SK-N-DZ (cell line): ENCODE measurements at places on chromosomes 1 and 21.

DNA sequence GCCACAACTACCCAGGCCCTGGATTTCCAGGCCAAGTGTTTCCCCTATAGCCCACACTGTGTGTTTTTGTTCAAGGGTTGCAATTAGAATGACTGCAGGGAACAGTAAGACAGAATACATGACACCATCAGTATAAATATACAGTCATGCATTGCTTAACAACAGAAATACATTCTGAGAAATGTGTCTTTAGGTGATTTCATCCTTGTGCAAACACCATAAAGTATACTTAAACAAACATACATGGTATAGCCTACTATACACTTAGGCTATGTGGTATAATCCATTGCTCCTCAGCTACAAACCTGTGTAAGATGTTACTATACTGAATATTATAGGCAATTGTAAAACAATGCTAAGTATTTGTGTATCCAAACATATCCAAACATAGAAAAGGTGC, 7.5 kb upstream of the SLC44A5 start:
- DNase-seq = no peak

DNA sequence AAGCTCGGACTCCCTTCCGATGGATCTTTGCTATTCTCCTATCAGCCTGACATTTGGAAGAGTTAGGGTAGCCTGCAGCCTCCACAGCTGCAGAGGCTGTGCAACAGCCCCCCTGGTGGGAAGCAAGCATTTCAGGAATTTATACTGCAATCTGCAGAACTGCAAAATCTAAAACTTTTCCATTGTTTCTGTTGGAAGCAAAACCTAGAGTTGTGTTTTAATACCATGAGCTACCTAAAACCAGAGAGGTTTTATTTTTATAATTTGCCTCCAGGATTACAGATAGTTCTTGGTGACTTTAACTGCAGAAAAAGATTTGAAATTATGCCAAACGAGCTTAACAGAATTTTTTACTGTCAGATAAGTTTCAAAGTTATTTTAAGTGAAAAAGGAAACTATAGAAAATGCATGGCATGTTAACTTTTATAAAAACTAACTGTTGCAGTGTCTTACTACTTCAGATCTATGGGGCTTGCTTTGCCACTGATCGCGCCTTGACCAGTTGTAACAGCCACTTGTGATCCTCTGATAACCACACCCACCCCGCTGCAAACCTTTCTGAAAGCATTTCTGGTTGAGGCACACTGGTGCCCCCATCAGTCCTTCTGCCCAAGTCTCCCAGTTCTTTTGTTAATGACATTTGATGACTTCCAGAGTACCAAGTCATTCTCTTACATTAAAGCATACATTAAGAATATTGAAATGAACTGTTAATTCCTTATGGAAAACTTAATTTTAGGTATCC, 64.8 kb downstream of the PRDM2 start:
- no peak for DNase-seq

GRCh38 chr1:193519922-193520321, 333.5 kb upstream of the B3GALT2 start:
- DNase-seq = no peak

DNA sequence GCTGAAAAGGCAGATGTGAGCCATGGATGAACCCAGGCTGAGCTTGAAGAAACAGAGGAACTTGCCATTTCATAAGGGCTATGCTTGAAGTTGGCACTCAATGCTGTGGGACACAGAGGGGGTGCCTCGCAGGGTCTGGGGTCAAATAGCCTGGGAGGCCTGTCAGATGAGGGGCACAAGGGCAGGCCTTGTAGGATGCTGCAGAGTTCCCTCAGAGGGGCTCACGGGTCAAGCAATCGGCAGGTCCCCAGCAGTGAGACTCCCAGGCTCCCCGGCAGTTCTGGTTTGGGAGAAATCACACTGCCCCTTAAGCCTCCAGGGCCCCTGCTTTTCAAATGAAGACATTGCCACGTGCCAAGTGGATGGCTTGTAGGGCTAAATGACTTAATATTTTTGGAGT, 116.7 kb upstream of the GRIK3 start:
- no peak for DNase-seq

- no peak for DNase-seq
These were observed 392.5 kb upstream of the PTBP2 start for GRCh38 chr1:96329121-96329520.

- DNase-seq = no peak
These were observed 8.0 kb downstream of the SMAP2 start for GRCh38 chr1:40381268-40382107.

- DNase-seq = no peak
These were observed 38.9 kb downstream of the NOS1AP start for GRCh38 chr1:162108426-162108825.

GRCh38 chr1:112079446-112079845, 90.0 kb upstream of the KCND3 start:
- DNase-seq = no peak

- DNase-seq = peak; percentile 91
These were observed 11.9 kb downstream of the KIF21B start for GRCh38 chr1:201011616-201012015.

DNA sequence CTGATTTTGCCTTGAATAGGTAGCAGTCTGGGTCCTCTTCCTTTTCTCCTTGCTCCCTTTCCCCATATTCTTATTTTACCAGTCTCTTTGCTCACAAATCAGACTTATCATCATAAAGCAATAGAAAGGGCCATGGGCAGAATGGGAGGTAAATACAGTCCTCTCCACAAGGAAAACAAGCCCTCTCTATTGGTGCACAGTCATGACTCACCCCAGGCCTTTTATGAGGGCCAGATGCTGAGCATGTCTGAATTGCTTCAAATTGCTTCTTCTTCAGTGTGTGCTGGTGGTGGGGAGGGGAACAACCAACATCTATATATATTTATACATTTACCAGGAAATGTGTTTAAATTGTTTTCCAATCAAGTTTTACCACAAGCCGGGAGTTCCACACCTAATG, 75.2 kb downstream of the GFI1 start:
- DNase-seq = no peak

DNA sequence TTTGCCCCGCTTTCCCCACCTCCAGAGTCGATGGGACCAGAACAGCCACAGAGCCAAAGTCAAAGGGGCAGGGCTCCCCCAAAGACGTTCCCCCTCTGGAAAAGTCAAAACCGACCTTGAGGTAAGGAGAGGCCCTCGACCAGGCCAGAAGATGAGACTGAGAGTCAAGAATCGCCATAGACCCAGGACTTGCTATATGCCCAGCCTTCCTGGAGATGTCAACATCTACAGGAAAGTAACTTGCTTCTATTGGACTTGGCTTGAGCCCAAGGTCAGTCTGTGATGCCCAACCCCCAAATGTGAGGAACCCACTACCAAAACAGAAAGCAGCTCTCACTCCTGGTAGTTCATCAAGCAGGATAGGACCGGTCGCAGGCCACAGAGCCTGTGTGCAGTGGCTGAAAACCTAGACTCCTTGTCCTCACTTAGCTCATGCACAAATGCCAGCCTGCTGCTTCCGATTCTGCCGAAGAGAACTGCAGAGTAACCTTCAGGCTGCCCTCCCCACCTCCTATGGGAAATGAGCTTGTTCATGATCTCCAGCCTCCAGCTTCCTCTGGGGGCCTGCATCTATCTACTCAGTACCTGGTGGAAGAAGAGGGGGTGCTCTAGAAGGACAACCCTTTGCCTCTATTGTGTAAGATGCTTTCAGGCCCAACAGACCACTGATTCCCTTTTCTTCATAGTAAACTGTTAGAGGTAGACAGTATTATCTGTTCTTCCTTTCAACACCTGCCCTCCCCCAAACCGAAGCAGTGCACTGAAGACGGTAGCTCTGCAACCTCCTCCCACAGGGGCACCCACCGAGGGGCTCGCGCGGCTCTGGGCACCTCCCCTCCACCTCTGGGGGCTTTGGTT, 1.4 kb downstream of the ACOT7 start:
- DNase-seq = no peak

GRCh38 chr1:60290393-60290792, 216.8 kb upstream of the C1orf87 start:
- no peak for DNase-seq

GRCh38 chr21:25571726-25572121, 35.6 kb downstream of the MRPL39 start:
- no peak for DNase-seq

DNA sequence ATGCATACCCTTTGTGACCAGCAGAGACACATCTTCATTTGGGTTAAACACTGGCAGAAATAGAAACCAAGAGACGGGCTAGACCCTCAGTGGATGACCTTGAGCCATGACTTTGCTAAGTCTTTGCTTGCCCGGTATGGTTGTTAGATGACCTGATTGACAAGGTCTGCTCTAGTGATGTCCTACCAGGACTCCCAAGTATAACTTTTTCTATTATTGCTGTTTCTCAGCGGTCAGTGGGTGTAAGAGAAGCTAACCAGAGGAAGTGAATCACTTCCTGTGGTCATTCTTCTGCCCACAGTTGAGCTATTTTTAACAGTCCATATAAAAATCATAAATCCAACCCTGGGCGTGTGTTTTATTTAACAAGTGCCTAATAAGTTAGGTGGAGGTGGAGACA, 126.2 kb upstream of the ETS2 start:
- no peak for DNase-seq

DNA sequence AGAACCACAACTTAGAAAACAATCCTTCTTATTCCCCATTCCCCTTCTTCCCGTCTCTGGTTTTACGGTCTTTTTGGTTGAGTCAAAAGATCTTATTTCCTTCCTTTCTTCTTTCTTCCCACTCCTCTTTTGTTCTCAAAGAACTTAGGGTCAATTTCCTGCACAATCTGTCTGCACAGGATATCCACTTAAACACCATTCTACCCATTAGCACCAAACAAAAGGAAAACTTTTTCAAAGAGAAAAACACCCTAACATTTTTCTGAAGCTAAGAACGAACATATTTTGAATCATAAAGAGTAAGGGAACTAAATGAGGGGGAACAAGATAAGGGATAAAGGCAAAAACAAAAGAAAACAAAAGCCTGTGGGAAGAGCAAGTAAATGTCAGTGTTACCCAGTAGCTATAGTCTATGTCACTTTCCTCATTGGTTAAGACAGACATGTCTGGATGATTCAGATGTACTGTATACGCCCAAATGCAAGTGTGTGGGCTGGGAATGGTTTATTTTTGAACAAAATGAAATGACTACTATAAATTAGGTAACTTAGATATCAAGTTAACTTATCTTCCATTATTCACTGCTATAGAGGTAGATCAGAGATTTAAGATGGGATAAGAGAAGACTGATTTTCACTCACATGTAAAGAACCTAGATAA, 59.9 kb downstream of the TOR3A start:
- no peak for DNase-seq

DNA sequence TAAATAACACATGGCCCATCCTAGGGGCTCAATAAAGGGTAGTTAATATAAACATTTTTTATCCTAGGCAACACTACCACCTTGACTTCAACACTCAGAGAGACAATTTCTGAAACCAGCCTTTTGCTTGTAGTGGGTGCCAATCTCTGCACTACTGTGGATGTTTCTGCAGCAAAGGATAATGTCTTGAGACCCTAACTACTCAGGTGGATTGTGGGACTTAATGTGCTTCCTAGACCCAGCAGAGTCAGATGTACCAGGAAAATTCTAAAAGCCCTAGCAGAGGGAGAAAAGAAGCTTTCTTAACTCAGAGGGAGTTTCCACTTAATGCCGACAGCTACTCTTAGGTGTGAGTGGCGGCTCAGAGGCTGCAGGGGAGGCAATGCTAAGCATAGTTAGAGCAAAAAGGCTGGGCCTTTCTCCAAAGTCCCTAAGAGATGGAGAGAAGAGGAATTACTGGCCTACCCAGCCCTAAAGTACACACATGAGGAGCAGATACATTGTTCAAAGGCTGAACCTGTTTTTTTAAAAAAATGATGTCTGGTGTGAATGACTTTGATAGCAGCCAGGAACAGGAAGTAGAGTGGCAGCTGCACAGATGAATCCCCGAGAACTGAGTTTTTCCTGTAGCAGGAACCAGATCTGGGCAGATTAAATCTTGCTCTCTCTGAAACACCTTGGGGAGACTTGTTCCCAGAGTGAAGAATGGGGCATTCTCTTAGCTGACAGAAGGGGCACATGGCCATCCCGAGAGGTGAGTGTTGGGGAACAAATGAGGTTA, 33.5 kb upstream of the ABCD3 start:
- peak; percentile 27 for DNase-seq

- no peak for DNase-seq
These were observed 88.0 kb upstream of the IFFO2 start for GRCh38 chr1:19044471-19044870.

- no peak for DNase-seq
These were observed 360.2 kb downstream of the VAV3 start for GRCh38 chr1:107604825-107605224.

DNA sequence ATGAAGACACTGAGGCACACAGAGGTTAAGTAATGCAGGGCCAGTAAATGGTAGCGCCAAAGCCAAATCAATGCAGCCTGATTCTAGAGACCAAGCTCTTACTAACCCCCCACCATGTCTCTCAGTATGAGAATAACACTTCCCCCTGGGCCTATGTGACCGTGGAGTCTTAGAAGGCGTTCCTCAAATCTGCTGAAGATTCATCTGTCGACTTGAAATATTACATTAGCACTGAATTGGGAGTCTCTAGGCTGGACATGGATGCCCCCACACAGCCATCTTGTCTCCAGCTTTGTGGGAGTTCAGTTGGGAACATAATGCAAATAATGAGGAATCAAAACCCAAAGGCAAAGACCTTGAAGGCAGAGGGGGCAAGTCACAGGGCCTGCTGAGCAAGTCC, 117.9 kb upstream of the HMGB4 start:
- no peak for DNase-seq

DNA sequence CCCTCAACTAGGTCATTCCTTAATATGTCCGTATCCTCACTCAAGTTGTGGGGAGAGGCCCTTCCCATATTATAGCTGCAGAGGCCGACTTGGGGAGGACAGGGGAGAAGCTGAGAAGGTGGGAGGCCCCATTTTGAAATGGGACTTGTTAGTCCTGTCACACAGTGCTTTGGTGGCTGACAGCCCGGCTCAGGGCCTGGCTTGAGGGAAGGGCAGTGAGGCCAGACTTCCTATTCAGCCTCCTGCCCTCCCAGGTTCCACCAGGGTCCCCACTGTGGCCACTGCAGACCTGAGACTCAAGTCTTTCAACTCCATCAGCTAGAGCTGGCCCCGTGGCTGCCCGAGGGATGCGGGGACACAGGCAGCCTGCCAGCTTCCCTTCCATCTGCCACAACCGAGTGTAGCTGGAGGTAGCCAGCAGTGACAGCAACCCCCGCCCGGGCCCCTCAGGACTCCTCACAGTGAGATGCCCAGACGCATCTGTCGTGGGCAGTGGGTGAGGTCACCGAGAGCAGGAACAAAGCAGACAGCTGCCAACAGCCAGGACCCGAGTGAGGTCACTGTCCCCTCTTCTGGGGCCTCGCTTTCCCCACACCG, 36.9 kb downstream of the SIM2 start:
- no peak for DNase-seq

- DNase-seq = peak; percentile 52
These were observed 16.6 kb upstream of the LEMD1 start for GRCh38 chr1:205438213-205439158.

- no peak for DNase-seq
These were observed 279.5 kb upstream of the POU3F1 start for GRCh38 chr1:38326135-38326534.

GRCh38 chr1:228974273-228974672, 239.0 kb downstream of the RHOU start:
- no peak for DNase-seq
